Fibroblast of the conjunctiva (primary cell): ENCODE measurements at places on chromosomes 3 and 15.

DNA sequence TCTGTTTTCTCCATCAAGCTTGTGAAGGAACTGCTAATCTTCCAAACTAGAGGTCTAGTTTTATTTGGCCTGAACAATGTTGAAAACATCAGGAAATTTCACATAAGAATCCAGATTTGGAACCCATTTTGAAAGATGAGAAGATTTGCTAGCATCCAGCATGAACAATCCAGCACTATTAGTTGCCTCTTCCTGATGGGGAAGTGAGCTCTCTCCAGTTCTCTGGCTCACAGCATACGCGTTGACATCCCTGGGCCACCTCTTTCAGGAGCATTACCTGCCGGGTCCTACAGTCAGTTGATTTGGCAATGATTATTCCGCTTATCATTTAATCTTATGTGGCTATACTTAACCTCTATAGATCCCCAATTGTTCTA is 10.9 kb downstream of the GPR87 start:
- DNase-seq = no peak

- DNase-seq = no peak
Measured at GRCh38 chr15:26981492-26981891, 10.5 kb downstream of the GABRG3 start.

DNA sequence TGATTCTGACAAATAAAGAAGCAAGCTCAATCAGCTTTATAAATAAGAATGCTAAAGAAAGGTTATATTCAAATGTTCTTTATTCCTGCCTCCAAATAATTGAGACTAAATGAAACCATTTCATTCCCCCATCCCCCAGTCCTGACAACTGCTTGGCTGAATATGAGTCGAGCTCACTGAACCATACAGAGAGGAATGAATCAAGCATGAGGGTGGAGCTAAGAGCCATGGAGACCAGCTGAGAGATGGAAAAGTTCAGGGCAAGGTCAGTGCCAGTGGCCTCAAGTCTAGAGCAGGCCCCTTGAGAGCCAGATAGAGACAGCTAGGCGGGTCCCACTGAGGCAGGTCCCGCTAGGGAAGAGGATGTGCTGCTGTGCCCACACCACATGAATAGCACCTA is 188.7 kb upstream of the EIF1B start:
- peak; percentile 30 for DNase-seq

DNA sequence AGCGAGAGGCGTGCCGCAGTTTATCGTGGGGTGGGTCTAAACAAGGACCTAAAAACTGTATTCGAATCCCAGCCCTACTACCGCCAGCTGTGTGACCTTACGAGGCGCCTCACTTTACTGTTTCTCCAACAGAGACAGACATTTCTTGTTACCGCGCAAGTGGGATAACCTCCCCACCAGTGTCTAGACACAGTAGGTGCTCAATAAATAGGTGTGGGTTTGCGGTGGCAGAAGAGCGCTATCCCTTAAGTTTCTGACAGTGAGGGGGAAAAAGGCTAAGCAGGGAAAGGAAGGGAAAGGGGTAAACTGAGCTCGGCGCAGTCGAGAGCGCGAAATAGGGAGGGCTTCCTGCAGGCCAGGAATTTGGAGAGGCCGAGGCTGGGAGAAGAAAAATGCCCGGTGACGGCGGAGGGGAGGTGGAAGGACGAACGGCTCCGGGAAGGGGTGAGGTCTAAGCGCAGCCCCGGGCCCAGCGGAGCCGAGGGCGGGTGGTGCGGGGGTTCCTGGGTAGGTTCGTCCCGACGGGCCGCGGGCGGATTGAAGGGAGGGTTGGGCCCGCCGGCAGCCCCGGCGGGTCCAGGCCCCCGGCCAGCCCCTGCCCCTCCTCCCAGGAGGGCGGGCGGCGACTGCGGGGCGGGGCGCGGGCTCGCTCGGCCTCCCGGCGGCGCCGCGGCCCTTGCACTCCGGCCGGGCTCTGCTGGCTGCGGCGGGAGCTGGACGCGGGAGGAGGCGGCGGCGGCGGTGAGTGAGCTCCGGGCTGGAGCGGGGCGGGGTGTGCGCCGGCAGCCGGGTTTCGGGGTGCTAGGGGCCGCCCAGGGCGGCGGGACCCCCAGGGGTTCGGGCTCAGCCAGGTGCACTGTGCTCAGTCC is at the start of gene CGNL1:
CGNL1 (plus strand) TSS at position 679 of the 869 bp plus-strand sequence. CDS start 61,495 bp downstream, outside the sequence.
- DNase-seq = no peak

DNA sequence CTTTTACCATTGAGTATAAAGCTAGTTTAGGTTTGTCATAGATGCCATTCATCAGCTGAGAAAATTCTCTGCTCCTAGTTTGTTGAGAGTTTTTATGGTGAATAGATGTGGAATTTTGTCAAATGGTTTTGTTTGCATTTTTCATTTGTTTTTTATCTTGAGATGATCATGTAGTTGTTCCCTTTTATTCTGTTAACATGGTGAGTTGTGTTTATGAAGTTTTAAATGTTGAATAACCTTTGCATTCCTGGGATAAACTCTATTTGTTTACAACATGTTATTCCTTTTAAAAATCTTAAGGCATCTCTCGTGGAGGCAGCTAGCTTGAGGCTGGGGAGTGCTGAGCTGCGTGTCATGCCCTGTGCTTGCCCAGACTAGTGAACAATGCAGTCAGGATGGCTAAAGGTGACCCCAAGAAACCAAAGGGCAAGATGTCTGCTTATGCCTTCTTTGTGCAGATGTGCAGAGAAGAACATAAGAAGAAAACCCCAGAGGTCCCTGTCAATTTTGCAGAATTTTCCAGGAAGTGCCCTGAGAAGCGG is 48.5 kb downstream of the ANAPC13 start:
- DNase-seq = no peak

- DNase-seq = no peak
Measured at GRCh38 chr15:34716111-34716510, 38.7 kb downstream of the GJD2 start.

GRCh38 chr3:29644261-29644660 is 363.4 kb downstream of the RBMS3 start:
- peak; percentile 55 for DNase-seq

DNA sequence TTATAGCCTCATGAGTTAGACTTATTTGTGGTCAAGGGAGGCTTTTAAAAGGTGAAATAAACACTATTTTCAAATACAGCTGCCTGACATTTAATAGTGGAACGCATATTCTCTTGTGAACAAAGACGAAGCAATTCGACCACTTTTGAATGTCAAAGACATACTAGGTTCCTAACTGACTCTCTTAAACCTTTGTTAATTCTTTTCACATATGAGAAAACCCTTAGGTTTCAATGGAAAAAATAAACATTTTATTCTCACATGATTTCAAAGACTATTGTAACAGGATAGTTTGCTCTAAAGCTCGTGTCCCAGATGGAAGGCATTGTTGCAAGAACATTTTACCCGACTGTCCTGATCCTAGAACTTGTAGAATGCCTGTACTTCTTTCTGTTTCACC is 74.8 kb upstream of the BOC start:
- DNase-seq = no peak

DNA sequence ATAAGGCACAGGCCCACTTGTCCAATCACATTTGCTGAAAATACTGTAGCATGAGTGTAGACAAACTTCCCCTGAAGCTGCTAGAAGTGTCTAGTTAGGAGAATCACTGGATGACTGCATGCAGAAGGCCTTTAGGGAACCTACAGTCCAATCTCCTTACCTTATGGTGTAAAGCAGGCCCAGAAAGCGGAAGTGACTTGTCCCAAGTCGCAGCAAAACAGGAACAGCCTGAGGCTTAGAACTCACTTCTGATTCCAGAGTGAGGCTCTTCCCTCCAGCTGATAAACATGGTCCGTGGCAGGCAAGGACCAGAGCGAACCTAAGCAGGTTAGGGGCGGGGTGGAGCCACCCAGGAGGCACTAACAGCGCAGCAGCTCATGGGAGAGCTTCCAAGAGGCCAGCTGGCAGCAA is 2.5 kb downstream of the GRAMD2A start:
- DNase-seq = no peak
